Iris pigment epithelial cell (primary cell): ENCODE measurements at places on chromosomes 12 and 14.

DNA sequence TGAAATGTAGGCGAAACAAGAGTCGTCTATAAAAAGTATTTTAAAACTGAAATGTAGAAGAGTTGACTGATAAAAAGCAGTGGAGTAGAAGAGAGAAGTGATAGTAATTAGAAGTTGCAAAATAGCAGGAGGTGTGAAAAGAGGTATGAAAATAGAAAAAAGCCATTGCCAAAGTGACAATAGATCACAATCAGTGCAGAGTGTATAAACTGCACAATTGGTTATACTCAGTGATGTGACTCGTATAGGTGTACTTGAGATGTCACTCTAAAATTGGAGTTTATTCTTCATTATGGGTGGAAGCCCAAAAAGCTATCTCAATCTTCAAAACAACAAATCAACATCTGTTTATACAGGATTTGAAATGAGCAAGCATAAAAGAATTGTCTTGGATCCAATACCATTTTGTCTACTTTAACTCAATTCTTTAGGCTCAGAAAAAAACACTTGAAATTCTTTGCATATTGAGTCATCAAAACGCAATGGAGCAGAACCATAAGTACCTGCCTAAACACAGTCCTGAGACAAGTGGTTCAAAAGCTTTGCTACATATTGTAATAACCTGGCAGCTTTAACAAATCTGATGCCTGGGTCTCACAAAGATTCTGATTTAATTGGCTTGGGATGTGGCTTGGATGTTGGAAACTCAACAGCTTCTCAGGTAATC is 8.8 kb downstream of the IKBIP start:
- DNase-seq = peak; percentile 84

- no peak for DNase-seq
Measured at GRCh38 chr14:101908795-101909194, 55.6 kb upstream of the DYNC1H1 start.

- DNase-seq = no peak
Measured at GRCh38 chr12:66627988-66628317, 50.9 kb downstream of the GRIP1 start.

GRCh38 chr14:99892406-99892805 is 99.2 kb downstream of the EML1 start:
- DNase-seq = no peak

GRCh38 chr12:31117203-31118011 is 43.7 kb downstream of the DDX11 start:
- DNase-seq = peak; percentile 18

- DNase-seq = peak; percentile 65
Measured at GRCh38 chr12:89439941-89440340, 84.7 kb downstream of the GALNT4 start.

- DNase-seq = no peak
Measured at GRCh38 chr12:115799610-115800009, 477.9 kb downstream of the MED13L start.

GRCh38 chr14:60648934-60649874 is at the start of gene SIX1:
Gene SIX1, minus strand, starts transcription at chr14:60649477. Its CDS starts 288 bp downstream, at chr14:60649189.
- DNase-seq = peak; percentile 98

DNA sequence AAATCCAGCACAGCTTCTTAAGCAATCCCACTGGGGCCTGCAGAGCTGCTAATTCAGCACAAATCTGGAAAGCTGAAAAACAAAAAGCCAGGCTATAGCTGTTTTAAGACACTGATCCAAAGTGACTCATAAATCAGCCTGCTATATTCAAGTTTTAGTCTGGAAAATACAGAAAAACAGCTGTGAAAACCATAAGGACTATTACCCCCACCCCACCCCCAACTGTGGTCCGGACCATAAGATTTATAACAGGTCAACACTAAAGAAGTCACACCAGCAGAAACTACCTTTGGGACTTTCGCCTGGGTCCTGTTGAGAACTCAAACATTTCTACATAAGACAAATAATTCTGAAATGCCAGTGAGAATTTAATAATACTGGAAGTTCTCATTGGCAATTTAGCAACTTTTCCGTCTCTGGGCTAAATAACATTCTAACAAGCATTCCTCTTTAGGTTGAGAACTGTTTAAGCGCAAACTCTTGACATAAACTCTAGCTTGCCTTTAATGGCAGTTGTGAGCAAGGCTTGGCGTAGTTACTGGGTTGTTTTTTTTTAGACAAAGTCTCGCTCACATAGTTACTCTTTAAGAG is 3.3 kb downstream of the LRIG3 start:
- DNase-seq = peak; percentile 81
